NB4 (cell line): ENCODE measurements at places on chromosomes 5 and 9.
A peak's percentile ranks its signal among the peaks of the same experiment; 100 is the strongest.

DNA sequence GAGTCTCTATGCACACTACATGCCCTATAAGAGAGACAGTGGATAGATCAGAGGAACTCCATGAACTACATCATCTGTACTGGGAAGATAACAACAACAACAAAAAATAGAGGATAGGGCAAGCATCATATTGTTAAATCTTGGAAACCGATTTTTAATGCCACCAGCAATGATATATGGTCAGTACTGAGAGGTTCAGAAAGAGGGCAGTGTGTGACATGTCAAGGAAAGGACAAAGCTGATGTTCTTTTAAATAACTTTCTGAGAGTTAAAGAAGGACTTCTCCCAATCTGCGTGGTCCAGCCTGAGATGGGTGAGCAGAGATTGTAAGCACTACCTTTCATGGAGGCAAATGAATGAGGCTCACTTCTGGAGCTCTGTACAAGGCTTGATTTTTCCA lies 62.0 kb upstream of the PHF24 start:
- peak; percentile 28 for DNase-seq

DNA sequence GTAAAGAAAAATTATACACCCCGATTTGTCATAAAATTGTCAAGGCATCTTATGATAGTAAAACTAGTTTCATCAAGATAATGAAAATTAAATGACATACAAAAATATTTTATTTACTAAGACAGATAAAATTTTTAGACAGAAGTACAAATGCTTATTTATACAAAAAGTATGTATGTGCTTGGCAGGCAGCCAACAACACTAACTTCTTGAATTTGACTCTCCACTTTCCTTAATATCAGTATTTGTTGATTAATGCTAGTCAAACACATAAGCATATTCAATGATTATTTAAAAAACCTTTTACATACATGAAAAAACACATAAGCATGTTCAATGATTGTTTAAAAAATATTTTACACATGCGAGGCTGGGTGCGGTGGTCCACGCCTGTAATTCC lies 1079.9 kb upstream of the CDH6 start:
- DNase-seq, result no peak

GRCh38 chr9:129258124-129258822 lies 80.2 kb upstream of the IER5L start:
- DNase-seq, result peak; percentile 60

DNA sequence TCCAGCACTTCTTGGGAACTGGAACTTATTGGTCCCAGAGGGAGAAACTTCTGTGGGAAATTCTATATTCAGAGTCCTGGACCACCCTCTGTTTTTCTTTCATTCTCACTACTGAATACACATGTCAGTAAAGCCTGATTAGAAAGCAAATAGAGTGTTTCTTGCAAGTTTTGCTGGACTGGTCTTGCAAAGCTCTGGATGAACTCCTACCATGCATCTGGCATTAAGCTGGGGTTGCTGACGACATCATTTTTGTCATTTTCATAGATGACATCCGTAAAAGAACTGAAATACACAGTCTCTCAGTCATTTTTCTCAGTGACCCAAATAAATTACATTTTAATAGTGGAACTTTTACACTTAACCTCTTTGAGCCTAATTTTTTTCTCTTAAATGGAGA lies 283.2 kb downstream of the DMAC1 start:
- no peak for DNase-seq

GRCh38 chr9:89329917-89330316 lies 11.6 kb downstream of the SECISBP2 start:
- DNase-seq, result no peak

DNA sequence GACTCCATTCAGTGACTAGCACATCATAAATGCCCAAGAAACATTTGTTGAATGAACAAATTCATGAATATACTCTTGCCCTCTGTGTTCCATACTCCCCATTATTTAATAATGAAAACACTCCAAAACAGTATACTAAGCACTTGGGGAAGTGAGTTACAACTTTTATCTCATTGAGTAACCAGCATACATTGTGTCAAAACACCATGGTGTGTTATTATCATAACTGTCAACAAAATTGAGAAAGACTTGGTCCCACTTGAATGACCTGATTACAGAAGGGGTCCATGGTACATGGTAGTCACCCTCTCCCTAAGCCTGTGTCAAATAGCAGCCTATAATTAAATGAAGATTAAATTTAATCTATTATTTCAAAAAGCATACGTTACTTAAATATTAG lies 16.2 kb downstream of the ANKH start:
- DNase-seq, result peak; percentile 13

- no peak for DNase-seq
Observed at GRCh38 chr9:131706608-131706970, 33.3 kb downstream of the RAPGEF1 start.

DNA sequence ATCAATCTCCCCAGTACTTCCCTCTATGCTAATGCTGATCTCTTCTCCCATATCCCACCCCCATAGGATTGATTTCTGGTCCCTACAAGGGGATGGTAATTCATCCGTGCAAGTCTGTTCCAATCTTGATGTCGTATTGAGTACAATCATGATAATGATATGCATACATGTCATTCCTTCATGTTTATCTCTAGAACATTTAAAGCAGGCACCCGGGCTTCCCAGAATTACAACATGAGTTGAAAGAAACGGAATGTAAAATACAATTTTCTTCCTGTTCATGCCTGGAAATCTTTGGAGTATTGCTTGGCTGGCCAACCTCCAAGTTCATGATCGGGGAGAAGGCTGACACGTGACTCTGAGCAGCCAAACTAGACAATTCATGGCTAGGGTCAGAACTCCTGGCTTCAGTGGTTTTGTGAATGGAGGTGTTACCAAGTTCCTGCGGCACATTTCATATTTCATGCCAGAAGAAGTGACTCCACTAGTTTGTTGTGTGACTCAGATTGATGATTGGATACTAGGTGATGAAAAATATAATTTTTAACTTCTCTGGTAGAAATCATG lies 66.6 kb downstream of the C9orf152 start:
- DNase-seq, result no peak

DNA sequence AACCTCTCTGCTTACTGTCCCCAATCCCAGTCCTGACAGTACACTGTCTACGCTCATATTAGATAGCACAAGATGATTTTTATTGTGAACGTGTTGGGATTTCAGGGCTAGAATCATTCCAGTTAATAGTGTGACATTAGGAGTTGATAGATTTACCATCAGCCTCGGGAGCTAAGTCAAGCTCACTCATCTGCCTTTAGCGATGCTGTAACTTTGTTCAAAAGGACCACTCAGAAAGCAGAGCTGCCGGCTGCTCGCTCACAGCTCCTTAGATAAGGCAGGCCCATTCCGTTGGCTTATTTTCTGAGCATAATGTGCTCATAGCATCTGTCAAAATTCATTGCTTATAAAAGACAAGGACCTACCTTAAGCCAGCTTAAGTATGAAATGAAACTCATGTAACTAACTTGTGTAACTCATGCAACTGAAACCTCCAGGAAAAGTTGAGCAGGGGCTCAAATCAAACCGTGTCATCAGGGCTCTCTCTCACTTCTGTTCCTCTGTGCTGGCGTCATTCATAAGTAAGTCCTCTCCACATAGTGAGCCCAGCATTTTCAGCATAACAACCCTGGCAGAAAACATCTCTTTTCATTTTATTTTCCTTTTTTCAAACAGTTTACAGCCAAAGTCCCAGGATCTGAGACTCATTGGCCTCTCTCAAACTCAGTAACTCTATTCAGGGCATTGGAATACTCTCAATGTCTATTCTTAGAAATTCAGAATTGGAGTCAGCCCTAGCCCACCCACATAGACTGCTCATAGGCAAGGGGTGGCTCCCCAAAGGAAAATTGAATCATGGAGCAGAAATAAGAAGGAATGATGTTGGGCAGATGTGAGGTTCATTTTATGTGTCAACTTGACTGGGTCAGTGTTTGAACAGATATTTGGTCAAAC lies 208.8 kb downstream of the MAN2A1 start:
- DNase-seq, result no peak

DNA sequence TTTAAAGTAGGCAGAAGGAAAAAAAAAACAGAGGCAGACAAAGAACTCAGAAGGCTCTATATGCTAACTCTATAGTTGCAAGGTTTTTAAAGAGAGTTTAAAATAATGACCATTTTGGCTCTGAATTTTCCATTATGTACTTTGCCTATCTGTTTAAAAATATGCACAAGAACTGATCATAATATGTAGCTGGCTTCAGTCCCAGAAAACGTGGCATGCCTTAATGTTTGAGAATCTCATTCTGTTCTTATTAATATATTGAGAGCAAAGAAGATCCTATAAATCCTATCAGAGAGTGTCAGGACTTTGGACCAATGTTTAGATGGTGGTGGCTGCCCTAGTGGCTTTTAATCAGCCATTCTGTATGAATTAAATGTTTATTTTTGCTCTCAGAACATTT lies 121.5 kb downstream of the JMY start:
- no peak for DNase-seq

- DNase-seq, result no peak
Observed at GRCh38 chr9:136169495-136169894, 35.4 kb downstream of the LHX3 start.

DNA sequence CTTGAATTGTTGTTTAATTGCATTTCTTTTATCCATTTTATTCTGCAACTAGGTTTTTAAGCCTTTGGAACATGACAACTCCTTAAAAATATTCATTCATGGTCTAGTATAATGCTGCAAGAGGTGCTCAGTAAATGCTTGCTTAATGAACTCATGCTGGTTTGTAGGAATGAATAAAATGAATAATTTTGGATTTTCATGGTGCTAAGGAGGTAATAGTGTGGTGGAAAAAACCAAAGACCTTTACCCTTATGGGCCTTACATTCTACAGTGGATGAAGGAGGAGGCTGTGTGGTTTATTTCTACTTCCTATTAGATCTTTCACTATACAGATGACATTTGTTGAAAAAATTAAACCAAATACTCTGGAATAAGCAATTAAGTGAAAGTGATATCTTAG lies 43.4 kb downstream of the LRRTM2 start:
- no peak for DNase-seq

DNA sequence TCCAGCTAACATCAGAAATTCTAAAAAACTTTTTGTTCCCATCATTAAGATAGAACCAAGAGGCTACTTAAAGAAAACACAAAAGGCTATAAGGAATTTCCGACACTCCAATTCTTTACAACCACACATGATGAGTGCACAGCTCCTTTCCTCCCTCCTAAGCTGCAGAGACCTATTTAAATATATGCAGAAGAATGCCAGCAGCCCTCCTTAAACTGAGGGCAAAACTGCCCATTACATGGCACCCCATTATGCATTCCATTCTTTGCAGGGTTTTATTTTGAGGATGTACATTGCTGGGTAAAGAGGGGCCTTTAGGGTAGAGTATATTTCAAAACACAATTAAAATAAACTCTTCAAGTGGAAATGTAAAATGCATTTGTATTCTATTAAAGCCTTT lies 502.9 kb downstream of the RASEF start:
- no peak for DNase-seq

GRCh38 chr9:91694081-91694870 lies 255.8 kb downstream of the ROR2 start:
- DNase-seq, result no peak

DNA sequence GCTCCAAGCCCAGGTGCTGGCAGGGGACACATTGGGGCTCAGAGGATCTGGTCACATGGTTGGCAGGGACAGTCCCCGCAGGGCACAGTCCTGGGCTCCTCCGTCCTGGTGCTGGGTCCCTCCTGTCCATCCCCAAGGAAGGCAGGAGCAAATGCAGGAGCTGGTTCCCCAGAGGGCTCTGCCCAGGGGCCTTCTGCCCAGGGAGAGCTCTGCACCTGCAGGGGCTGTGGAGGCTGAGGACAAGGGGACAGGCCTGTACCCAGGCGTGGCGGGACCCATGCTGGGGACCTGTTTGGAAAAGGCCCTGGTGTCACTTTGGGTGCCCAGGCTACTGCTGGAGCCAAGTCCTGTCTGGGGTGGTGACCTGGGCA lies 7.2 kb downstream of the SPATA31E1 start:
- no peak for DNase-seq

- DNase-seq, result no peak
Observed at GRCh38 chr9:69400470-69400869, 75.5 kb downstream of the ENTREP1 start.

- DNase-seq, result no peak
Observed at GRCh38 chr9:118529624-118530214, 825.5 kb downstream of the TLR4 start.

- no peak for DNase-seq
Observed at GRCh38 chr9:34508951-34509350, 13.8 kb downstream of the ENHO start.
